ENCODE measurements at places on chromosomes 7 and 10.

GRCh38 chr7:15292138-15292537, 269.7 kb downstream of the AGMO start:
- no peak for DNase-seq

GRCh38 chr7:148684289-148684830, 14.3 kb upstream of the CUL1 start:
- no peak for DNase-seq

- DNase-seq = no peak
These were observed 21.5 kb downstream of the POLL start for GRCh38 chr10:101566333-101567164.

DNA sequence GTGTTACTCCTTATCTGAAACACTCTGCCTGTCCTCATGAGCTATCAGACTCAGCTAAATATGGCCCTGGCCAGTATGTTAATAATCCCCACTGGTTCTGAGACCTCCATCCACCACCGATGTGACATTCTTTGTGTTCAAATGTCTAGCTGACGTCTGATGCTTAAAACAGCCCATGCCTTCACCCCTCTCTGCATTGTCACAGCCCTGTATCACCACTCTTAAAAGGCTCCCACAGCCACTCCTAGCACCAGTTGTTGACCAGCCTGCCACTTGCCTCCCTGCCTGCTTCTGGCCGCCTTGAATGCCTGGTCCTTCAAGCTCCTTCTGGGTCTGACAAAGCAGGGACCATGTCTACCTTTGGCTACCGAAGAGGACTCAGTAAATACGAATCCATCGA, at the start of gene LMOD2:
Gene LMOD2 (plus strand): TSS at position 253 of the 400 bp plus-strand sequence. CDS start 98 bp downstream, at position 351.
- DNase-seq = no peak

DNA sequence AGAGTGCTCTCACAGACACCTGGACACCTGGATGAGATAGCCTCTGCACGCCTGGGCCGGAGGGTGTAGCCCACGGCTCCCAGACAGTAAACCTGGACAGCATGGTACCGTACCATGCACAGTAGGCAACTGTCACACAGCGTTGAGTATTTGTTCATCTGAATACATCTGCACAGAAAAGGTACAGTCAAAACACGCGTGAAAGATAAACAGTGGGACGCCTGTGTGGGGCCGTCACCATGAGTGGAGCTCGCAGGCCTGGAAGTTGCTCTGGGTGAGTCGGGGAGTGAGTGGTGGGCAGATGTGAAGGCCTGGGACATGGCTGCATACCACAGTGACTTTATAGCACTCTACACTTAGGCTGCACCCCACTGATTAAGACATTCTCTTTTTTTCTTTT, 280.0 kb upstream of the SHH start:
- DNase-seq = no peak

DNA sequence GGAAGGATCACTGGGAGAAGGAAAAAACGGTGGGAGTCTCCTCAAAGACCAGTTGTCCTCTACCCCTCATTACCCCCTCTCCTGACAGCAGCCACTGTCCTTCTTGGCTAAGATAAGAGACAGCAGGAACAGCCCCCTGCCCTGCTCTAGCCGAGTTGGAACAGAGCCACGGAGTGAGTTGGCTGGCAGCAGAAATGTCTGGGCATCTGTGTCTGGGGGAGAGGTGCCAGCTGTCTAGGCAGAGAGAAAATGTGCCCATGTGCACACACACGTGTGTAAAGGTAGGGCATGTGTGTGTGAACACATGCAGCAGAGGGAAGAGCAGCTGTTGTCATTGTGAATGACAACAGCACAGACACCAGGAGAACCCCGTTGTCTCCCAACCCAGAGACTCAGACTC, 9.4 kb upstream of the HILPDA start:
- no peak for DNase-seq

All from epithelial cell of esophagus (primary cell).